Foreskin keratinocyte (primary cell): ENCODE measurements at places on chromosomes 1 and 21. TPM values are rescaled to one million over a fixed set of nuclear protein-coding genes. Genes with fewer than 3 reads are reported as not detected.

DNA sequence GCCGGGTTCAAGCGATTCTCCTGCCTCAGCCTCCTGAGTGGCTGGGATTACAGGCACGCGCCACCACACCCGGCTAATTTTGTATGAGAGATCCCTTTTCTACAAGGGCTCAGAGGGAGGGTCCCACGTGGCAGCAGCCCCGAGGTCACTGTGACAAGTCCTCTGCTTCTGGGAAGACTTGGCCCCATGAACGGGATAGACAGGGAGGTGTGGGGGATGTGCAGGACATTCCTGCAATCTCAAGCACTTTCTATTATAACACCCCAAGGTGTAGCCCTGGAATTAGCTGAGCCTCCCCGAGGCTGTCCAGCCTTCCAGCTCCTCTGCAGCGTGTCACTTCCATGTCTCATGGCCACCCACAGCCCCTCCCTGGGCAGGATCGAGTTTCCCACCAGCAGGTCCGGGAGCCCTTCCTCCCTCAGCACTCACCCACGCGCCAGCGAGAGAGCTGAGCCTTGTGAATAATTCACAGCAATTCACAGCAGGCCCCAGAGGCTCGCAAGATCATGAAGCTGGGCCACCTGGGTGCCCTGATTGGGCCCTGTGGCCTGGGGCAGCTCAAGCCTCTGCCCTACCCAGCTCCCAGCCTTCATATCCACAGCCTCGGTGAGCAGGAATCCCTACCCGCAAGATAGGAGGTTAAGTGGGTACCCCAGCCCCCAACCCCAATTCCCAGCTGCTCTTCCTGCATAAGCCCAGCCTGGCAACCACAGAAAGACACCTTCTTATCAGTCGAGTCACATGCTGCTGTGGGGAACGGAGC is 22.8 kb upstream of the RNU1-4 start:
- DNase-seq, result no peak

DNA sequence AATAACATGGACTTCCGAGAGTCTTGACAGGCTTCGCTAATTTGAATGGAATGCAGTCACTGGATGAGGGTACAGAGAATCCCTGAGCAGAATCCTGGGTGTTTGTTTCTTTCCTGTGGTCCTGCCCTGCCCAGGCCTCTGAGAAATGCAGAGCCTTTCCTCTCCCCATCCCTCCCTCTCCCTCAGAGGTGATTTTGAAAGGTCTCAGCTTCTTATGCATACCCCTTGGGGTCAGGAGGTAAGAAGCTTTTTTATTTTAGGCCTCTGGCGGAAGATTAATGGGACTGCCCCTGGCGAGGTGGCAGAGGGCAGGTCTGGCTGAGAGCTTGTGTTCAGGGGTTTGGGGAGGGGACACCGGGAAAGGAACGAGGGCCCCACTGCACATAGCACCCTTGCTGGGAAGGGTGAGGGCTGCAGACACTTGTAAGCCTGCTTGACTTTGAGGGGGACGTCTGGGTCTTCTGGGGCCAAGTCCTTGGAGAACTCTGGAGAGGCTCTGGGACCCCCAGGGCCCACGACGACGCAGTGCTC is 116.5 kb upstream of the SLC45A1 start:
- peak; percentile 56 for DNase-seq

DNA sequence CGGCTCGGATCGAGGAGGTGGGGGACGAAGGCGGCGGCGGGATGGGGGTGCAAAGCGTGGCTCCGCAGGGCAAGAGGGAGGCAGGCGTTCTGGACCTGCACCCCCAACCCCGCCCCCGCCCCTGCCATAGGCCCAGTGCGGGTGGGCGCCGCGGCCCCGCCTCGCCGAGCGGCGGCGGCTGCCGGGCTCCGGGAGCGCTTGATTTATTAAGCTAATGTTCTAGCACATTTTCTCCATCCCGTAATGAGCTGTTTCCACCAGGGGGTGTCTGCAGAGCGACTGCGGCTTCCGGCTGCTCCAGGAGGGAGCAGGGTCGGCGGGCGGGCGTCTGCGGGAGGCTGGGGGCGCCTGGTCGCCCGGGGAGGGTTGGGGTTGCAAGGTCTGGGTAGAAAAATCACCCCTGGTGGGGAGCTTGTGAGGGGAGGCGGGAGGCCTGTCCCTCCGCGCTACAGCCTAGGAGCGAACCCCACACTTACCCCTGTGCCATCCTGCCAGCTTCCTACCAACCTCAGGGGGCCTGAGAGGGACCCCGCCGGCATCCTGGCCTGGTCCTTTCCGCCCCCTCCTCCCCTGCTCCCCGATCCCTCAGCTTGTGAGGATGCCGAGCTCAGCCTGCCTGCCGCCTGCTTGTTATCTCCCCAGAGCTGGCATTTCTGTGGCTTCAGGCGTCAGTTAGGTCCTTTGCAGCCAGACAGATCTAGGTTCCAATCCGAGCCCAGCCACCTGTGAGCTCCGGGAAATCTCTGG is 48.5 kb upstream of the ACOT11 start:
- DNase-seq, result no peak

- no peak for DNase-seq
Observed at GRCh38 chr1:213728593-213729536, 258.9 kb upstream of the PROX1 start.

DNA sequence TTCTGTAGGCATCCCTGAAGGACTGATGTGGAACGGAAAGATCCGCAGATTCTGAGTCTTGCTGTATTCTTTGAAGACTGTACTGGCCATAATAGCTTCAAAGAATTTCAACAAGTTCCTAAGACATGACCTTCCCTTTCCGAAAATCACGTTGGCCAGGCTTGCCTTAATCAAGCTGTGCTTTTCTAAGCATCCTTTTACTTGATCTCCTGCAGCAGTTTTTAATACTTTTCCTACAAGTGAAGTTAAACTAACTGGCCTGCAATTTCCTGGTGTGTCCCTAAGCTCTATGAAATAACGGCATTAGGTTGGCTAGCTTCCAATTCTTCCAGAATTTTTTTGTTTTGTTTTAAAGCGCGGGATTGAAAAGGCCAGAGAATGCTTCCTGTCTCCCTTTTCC is 40.3 kb downstream of the SPAG17 start:
- no peak for DNase-seq

- DNase-seq, result no peak
Observed at GRCh38 chr1:93007941-93008577, 46.8 kb upstream of the DIPK1A start.

SLC50A1 gene
- total RNA-seq, result 63.0 and 65.0 TPM in 2 replicates

AXDND1 gene
- total RNA-seq, result 0.21 and 0.31 TPM in 2 replicates

RCSD1 gene
- total RNA-seq, result 0.04 TPM in 1 of 2 replicates, not detected in the other

TTC22 gene
- 4.6 and 5.9 TPM in 2 replicates for total RNA-seq

APOBEC4 gene
- total RNA-seq, result not detected in 2 replicates
